ENCODE measurements at places on chromosomes 11 and 22.

GRCh38 chr11:8233691-8234424 is 29.8 kb downstream of the LMO1 start:
- no peak for DNase-seq

- DNase-seq = no peak
These were observed 157.5 kb downstream of the TMEM135 start for GRCh38 chr11:87194985-87195820.

DNA sequence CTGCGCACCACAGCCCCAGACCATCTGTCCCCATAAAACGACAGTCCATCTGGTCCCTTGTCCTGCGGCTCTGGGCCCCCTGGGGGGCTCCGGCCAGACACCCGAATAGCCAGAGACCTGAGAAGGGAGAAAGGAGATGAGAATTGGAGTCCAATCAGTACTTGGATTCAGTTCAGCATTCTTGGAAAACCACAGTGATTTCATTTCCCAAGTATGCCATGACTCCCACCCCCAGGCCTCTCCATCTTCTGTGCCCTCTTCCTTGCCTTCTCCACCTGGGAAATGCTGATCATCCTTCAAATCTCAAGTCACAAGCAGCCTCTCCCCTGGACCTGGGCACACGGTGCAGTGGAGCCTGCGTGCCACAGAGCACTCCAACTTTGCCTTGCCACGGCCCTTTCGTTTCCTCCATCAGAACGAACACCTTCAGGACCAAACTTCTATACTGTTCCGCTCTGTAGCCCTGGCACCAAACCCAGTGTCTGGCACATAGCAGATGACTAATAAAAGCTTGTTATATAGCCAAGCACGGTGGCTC is 10.9 kb upstream of the MFNG start:
- no peak for DNase-seq

DNA sequence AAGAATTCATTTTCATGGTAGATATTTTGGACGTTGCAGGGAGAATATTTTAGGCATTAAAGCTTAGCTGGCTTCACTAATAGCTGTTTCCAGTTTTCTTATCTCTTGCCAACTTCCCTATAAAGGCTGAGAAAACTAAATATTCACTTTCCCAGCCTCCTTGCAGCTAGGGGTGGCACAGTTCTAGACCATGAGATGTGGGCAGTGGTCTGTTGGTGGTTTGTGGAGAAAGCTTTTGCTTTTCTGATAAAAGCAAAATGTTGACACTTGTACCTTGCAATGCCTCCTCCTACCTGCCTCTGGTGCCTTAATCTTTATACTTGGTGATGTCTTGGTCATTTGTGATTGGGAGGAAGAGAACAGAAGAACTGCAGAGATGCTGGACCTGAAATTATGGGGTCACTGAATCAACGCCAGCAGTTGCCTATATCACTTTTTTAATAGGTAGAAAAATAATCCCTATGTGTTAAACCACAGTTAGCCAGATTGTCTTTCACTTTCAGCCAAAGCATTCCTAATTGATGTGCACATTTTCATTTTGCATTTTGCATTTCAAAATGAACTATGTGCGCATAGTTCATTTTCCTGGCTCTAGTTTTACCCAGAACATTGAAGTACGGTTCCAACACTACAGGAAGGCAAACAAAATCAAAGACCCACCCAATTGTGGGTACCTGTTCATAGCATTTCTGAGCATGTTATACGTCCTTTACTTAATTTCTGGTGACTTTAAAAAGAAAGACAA is 24.9 kb upstream of the ABTB2 start:
- no peak for DNase-seq

GRCh38 chr22:33883561-33883960 is 36.7 kb downstream of the LARGE1 start:
- no peak for DNase-seq

GRCh38 chr11:66267379-66268243 is 828 bp upstream of the RAB1B start:
- peak; percentile 90 for DNase-seq
